ENCODE measurements at places on chromosomes 6 and 20.

GRCh38 chr6:35931120-35931561, 10.2 kb upstream of the SRPK1 start:
- no peak for DNase-seq

DNA sequence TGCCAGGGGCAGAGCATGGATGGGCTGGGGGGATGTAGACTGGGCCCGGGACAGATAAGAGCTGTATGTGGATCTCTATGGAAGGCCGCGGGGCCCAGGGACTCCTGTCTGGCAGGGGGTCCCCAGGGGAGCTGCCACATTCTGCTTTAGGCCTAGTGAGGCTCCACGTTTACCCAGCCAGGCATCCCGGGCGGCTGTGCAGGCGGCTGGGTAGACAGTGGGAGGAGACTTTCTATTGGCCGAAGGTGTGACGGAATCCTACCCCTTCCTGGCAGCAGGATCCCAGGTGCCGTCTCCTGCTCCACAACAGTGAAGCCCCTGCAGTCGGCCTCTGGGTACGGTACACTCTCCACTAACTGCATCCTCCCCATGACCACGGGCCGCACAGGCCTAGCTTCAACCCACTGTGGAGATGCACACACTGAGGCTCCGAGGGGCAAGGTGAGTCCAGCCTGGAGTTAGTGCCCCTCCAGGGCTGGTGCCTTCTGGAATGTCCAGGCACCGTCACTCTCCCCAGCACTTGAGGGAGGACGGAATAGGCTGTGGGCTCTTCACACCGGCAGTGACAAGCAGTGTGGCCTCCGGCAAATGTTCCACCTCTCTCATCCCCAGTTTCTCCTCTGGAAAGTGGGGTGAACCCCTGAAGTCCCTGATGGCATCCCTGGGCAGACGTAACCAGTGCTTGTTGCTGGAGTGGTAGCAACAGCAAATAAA, 36.8 kb upstream of the ZBP1 start:
- no peak for DNase-seq

GRCh38 chr6:38479331-38479730, 160.4 kb downstream of the BTBD9 start:
- DNase-seq: no peak

DNA sequence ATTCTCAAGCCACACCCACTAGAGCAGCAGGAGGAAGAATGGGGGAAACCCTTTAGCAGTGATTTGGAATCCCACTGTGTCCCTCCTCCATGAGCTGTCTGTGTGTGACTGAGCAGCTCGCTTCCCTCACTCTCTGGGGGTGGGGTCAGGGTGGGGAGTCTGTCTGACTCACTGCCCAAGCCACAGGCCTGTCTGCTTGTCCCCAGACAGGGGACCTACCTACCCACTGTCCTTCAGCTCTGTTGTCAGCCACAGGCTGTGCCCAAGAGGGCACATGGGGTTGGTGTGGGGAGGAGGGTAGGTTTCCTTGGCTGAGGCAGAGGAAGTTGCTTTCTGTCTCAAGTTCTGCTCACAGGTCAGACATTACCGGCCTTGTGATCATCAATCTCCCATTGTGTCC, 127.0 kb downstream of the MAFB start:
- no peak for DNase-seq

GRCh38 chr20:61118429-61119224, 133.4 kb upstream of the CDH4 start:
- DNase-seq: no peak

GRCh38 chr20:51384875-51385274, 157.6 kb downstream of the NFATC2 start:
- DNase-seq: no peak

- DNase-seq: no peak
These were observed 43.7 kb upstream of the HFE start for GRCh38 chr6:26043384-26044139.

DNA sequence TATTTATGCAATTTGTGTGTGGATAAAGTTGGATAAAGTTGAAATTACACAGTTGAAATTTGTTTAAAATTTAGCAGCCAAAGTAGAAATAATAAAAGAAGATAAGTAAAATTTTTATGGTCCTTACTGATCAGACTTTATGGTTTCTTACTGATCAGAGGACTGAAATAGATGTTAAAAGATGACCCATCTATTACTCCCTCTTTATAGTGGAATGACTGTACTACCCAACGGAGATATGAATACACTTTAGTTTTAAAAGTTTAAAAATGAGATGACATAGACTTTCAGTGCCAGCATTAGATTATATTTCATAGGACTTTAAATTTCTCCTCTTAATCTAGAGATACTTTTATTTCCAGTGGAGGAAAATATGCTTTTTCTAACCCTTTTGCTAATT, 98.9 kb upstream of the ADGRF4 start:
- no peak for DNase-seq

- no peak for DNase-seq
These were observed 159.8 kb upstream of the SALL4 start for GRCh38 chr20:51961964-51962761.

GRCh38 chr6:11672256-11672655, 106.3 kb downstream of the ADTRP start:
- no peak for DNase-seq

- DNase-seq: no peak
These were observed 8.4 kb downstream of the MAPRE1 start for GRCh38 chr20:32828029-32828680.

- no peak for DNase-seq
These were observed 15.8 kb downstream of the CAGE1 start for GRCh38 chr6:7373739-7374138.

- no peak for DNase-seq
These were observed 10.4 kb upstream of the TDRD6 start for GRCh38 chr6:46677314-46677654.

DNA sequence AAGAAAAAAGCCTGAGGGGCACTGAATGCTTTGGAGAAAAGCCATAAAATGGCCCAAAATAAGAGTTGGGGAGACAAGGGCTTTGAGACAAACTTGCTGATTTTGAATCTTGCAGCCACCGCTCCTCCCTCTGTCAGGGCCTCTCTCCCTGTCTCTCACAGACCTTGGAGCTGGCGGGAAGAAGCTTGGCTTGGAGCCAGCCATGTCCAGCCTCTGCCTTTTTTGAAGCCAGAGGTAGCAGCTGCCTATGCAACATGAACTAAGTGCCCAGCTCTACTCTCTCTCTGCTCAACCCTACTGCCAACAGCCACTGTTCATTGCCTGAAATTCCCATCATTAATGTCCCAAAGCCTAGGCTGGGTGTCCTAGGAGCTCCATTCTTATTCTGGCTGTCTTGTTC, 63.7 kb upstream of the CTNNBL1 start:
- no peak for DNase-seq

DNA sequence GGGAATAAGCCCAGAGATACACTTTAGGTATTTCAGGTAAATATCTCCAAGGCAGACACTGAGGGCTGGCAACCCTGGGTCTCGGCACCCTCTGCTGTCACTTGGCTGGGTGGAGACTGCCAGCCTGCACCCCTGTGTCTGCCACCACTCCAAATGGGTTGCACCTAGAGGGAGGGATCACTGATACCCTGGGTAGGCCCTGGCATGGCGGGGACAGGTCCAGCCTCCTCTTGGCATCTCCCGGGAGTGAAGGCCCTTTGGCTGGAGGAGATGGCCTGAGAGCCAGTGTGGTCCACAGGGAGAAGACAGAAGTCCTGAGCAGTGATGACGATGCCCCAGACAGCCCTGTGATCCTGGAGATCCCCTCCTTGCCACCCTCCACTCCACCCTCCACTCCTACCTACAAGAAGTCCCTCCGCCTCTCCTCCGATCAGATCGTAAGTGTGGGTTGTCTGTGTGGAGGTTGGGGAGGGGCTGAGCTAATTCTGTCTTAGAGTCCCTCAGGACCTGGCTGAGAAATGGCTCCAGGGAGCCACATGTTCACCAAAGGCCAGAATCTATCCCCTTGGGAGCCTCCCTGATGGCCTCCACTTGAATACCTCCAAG, 10.9 kb downstream of the EMILIN3 start:
- no peak for DNase-seq

- DNase-seq: no peak
These were observed 431.8 kb upstream of the NOX3 start for GRCh38 chr6:155887421-155887820.

GRCh38 chr6:138803331-138803730, 7.4 kb downstream of the ECT2L start:
- DNase-seq: no peak

DNA sequence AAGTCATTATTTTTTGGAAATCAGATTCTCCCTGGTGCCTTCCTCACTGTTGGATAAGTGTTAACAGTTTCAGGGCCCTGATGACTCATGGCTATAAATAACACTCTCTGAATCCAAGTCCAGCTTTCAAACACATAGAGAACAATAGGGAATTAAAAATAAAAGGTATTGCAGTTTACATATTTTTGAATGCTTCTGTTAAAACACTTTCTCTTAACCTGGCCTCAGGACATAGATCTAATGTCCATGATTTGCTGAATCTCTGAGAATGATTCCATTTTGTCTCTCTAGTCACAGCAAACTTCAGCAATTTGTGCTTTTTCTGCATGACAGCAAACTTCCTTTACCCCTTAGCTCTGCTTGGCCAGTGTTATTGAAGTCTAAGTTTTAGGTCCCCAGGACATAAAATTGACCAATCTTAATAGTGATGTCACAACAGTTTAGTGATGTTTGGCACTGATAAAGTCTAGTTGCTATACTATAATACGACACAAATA, 1192.4 kb upstream of the CITED2 start:
- no peak for DNase-seq
